ENCODE measurements at places on chromosomes 4 and X.

- DNase-seq: no peak
These were observed 349.0 kb upstream of the GATB start for GRCh38 chr4:152109531-152110509.

- DNase-seq: no peak
These were observed 110.2 kb upstream of the CYSLTR1 start for GRCh38 chrX:78437621-78438020.

DNA sequence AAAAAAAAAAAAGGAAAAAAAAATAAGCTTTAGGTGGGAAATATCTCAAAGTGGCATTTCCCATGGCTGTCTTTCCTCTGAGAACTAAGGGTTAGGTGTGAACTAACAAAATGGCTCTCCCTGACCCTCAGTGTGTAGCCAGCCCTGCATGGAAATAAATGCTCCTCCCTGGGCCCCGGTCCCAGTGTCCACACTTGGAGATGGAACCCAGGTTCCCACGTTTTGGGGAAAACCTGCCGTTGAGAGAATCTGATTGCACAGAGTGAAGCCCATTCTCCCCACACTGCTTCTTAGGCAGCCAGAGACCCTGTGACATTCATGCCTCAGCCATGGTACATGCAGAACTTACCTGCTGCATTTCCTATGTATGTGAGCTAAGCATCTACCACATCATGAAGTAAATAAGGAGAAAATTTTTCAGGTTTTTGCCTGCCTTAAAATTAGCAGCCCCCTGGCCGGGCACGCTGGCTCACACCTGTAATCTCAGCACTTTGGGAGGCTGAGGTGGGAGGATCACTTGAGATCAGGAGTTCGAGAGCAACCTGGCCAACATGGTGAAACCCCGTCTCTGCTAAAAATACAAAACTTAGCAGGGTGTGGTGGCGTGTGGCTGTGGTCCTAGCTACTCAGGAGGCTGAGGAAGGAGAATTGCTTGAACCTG lies 34.5 kb downstream of the HTT-AS start:
- no peak for DNase-seq

DNA sequence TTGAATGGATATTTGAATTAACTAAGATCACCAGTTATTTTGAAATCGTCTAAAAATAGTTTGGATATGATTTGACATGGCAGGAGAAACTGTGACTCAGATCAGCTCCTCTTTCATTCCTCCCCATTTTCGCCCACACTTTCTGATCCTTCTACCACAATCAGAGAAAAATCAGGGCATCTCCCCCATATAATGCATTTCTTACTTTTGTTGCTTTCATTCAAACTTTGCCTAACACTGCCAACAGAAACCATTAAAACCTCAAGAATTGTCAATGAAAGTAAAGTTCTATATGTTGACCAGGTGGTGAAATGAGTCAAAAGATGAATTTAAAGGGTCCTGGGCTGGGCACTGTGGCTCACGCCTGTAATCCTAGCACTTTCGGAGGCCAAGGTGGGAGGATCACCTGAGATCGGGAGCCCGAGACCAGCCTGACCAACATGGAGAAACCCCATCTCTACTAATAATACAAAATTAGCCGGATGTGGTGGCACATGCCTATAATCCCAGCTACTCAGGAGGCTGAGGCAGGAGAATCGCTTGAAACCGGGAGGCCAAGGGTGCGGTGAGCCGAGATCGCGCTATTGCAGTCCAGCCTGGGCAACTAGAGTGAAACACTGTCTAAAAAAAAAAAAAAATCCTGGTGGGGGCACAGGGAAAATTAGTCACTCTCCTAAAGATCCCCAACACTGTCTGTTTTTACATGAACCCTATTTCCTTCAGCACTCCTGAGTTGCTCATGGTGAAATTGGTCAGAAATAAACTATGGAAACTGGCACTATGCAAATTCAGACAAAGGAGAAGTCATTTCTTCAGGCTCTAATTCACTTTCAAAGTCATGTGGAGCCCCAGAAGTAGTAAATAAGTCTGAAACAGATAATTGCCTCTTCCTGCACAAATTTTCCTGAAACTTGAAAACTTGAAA lies 122.8 kb upstream of the NOCT start:
- DNase-seq: peak; percentile 53

- DNase-seq: no peak
These were observed 16.0 kb upstream of the MID1 start for GRCh38 chrX:10636337-10636736.

- DNase-seq: no peak
These were observed 35.8 kb downstream of the SPANXD start for GRCh38 chrX:141662781-141663180.

- peak; percentile 67 for DNase-seq
These were observed 807 bp downstream of the USP9X start for GRCh38 chrX:41085878-41086626.

DNA sequence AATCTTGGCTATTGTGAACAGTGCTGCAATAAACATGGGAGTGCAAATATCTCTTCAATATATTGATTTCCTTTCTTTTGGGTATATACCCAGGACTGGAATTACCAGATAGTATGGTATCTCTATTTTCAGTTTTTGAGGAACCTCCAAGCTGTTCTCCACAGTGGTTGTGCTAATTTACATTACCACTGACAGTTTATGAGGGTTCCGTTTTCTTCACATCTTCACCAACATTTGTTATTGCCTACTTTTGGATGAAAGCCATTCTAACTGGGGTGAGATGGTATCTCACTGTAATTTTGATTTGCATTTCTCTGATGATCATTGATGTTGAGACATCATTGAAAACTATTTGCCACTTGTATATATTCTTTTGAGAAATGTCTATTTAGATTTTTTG lies 79.6 kb upstream of the ZNF827 start:
- no peak for DNase-seq

DNA sequence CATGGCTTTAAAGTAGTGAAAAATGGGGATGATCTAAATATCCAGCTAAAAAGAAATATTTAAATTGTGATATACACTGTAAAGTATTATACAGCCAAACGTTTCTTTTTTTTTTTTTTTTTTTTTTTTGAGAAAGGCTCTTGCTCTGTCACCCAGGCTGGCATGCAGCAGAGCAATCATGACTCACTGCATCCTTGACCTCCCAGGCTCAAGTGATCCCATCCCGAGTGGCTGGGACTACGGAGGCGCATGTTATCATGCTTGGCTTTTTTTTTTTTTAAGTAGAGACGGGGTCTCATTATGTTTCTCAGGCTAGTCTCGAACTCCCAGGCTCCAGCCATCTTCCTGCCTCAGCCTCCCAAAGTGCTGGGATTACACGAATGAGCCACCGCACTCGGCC lies 17.1 kb downstream of the SMIM14 start:
- DNase-seq: peak; percentile 2

DNA sequence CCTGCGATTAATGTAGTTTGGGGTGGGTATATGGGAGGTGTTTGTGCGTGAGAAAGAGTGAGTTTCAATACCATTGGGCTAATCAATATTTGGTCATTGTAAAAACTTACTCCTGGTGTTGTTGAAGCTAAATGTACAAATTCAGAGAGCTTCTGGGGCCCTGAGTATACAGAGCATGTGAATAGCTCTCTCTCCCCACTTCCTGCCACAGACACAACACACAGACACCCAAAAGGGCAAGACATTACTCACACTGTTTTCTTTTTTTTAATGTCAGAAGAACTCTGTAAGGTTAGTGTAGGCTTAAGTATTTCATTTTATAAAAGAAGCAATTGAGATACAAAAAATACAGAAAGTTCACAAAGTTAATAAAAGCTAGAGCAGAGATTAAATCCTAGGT lies 151.3 kb upstream of the KCNIP4 start:
- no peak for DNase-seq

DNA sequence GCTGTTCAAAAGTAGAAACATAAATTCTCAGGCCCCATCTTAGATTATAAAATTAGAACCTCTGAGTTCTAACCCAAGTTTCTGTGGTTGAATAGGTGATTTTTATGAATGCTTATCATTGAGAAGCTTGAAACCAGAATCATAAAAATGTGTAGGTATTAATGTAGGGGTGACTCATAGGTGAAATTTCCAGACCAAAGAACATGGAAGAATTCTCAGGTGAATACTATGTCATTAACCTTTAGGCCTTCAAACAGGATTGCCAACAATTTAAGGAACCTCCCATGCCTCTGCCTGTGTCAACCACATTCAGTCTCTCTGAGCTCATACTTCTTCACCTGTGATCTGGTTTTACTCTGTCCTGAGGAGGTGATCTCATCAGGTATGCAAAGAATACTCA lies 177.8 kb downstream of the NPFFR2 start:
- DNase-seq: no peak

- no peak for DNase-seq
These were observed 821 bp upstream of the NALF2 start for GRCh38 chrX:69503228-69503781.

DNA sequence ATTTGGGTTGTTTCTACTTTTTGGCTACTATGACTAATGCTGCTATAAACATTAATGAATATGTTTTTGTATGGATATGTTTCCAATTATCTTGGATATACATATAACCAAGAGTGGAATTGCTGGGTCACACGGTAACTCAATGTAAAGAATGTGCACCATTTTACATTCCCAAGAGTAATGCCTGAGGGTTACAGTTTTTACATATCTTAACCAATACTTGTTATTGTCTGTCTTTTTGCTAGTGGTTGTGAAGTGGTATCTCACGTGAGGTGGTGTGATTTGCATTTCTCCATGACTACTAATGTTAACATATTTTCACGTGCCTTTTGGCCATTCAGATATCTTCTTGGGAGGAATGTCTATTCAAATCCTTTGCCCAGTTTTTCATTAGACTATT lies 200.3 kb upstream of the MAB21L2 start:
- DNase-seq: no peak

GRCh38 chr4:15163284-15163645 lies 161.0 kb downstream of the CPEB2 start:
- DNase-seq: no peak

DNA sequence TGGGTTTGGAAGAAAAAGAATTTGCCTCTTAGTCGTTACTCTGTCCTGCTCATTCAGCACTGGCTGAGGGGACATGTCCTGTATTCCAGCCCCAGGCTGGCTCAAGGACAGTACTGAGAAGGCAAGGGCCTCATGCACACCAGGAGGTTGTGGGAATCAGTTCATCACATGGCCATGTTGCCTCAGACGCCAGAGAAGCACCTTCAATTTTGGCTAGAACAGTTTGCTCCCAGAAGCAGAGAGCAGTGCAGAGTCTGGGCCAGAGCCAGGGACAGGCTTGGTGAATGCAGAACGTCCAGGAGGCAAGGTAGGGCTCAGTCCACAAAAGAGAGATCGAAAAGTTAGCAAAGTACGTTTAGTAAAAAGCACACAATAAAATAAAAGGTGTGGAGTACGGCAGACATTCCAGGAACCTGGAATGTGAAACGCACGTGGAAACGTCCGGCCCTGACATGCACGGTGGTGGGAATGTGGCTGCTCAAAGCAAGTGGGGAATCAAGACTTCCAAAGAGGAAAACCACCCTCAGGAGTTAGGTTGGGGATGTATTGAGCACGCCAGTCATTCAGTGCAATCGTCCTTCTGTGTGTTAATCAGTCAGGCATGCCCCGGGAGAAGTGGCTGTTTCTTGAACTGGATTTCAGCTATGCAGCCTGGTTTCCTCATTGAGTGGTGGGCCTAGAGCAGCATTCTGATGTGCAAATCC lies 1.2 kb upstream of the SLC2A9 start:
- DNase-seq: no peak

DNA sequence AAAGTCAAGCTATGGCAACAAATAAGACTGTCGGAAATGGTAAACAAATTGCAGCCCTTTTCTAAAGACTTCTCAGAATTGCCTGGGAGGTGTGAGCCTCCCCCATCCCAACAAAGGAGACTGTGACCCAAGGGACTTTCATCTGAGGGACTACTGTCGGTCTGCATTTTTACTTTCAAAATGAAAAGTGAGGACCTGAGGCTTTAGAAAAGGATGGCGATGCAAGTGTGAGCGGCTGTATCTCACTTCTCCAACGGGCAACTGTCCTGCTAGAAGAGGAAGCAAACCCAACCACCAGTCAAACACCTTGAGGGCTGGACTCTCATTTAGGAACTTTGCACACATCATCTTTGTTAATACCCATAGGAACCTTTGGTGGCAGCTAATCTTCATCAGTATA lies 62.6 kb upstream of the CLNK start:
- no peak for DNase-seq

- no peak for DNase-seq
These were observed 29.8 kb upstream of the ESX1 start for GRCh38 chrX:104284507-104284906.

DNA sequence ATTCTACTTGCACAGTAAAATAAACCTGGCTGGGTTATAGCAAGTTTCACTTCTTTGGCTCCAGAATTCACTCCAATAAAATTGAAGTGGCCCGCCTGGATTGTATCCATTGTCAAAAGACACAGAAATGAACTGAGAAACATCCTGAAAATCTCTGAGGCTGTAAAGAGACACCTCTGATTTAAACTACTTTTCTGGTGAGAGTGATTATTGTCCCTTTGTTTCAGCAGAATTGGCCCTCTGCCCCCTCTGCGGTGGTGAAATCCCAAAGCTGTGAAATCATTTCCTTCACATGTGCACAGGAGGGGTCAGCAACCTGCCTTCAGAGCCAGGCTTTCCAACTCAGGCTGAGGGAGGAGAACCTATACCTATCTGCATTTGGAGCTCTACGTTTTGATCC lies 23.0 kb downstream of the GAB3 start:
- no peak for DNase-seq

- no peak for DNase-seq
These were observed 764.4 kb upstream of the PCDH10 start for GRCh38 chr4:132384709-132385108.

DNA sequence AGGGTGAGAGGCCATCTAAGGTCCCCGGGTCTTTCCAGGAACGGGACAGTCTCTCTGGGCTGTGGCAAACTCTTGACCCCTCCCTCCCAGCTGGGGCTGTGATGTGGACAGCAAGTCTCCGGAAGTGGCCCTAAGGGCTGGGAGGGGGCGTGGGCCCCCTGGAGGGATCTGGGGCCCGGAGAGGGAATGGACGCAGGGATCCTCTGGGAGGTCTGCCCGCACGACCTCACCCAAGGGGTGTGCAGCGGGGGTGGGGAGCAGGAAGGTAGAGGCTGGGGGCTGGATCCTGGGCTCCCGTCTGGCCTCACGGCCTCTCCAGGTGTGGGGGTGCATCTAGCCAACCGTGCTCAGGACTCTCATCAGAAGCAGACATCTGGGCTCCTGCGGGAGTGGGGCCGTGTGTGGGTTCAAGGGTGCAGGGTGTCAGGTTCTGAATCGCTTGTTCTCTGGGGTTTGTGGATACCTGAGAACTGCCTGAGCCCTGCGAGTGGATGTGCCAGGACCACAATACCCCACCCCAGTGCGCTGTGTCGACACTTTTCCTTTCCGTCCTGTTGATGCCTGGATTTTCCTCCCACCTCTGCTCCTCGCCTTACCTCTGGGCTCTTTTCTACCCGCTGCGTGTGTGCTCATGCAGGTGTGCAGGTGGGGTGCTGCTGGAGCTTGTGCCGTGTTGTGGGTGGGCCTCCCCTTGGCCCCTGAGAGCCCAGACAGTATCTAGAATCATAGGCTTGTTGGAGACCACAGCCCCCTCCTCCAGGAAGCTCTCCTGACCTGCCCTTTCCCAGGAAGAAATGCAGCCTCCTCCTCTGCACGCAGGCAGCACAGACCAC lies 915 bp downstream of the CPZ start:
- DNase-seq: no peak
